Nephron progenitor cell (in vitro differentiated cells): ENCODE measurements at places on chromosomes 7 and 10.

DNA sequence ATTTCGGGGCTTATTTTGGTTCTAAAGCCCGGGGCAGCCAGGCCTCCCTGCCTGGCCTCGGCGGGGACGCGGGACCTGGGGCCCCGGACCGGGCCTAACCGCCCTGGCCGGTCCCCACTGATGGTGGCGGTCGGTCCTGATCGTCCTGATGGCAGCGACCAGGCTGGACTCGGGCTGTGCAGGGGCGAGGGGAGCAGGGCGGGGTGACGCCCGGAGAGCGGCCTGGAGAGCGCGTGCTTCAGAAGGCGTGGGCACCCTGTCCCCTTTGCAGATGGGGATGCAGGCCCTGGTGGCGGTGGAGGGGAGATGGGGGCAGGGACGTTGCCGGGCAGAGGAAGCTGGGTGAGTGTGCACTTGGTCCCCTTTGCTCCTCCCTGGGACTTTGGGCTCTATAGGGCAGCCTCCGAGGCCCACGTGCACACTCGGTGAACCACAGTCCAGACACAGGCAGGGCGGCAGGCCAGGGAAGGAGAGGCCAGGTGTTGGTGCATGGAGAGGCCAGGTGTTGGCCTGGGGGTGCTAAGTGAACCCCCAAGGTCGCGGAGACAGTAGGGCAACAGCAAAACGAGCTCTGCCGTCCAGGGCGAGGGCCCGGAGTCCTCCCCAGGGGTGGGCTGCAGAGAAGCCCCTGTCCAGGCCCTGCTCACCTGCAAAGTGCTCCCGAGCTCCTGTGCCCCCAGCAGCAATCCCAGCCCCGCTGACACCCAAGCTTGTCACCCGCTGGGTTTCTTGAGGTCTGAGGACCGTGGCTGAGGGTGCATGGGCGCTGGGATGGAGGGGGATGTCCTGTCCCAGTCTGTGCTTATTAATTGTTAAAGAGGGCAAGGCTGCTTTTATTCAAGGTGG is 42.4 kb upstream of the FAM20C start:
- peak overlapping the region; percentile 95 for H3K4me3 ChIP-seq
- H3K27ac ChIP-seq: peak overlapping the region; percentile 100
- peak; percentile 39 for DNase-seq
- peaks cover 16% of the 10 kb centered on the region for H3K36me3 ChIP-seq

DNA sequence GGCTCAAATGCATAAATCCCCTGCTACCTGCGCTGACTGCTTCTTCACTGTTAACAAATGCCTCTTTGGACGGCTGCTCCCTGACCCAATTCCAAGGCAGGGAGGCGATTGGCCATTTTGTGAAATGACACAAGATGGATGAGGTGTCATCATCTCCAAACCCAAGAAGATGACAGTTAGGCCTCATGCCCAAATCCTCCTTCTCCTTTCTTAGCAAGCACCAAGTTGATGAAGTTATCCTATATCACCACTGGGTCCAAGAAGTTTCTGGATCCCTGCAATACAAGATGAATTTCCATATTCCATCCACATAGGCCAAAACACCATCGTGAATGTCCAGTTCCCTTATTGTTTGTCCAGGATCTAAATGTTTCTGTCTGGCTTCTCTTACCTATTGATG is 98.5 kb upstream of the RAB11FIP2 start:
- no peak overlapping the region for H3K4me3 ChIP-seq
- no peaks in the 10 kb centered on the region for H3K36me3 ChIP-seq
- H3K4me1 ChIP-seq: peaks cover 41% of the 10 kb centered on the region
- peaks cover 4% of the 10 kb centered on the region for H3K27me3 ChIP-seq

DNA sequence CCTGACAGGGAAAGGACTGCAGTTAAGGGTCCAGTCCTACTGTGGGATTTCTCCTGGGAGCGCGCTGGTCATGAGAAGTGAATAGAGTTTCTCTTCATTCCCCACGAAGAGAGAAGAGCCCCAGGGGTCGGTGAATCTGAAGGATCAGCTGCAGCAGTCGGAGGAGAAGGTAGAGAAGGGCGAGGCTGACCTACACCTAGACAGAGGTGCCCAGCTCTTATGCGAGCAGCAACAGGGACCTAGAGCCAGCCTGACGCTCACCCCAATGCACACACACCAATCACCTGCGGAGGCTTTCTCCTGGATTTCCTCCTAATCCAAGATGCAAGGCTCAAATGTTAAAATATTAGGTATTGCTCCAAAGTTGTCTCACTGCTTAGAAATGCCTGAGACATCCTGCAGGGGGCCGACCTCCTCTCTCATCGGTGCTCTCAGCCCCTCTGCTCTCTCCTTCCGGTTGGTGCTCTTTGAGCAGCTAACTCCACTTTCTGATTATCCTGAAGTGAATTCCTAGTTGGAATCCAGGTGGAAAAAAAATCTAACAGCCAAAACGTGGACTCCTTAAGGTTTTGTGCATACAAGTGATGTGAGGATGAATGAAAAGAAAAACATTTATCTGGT is 176.4 kb downstream of the AHR start:
- peak; percentile 9 for DNase-seq
- peaks cover 3% of the 10 kb centered on the region for H3K27me3 ChIP-seq
- no peaks in the 10 kb centered on the region for H3K4me1 ChIP-seq

DNA sequence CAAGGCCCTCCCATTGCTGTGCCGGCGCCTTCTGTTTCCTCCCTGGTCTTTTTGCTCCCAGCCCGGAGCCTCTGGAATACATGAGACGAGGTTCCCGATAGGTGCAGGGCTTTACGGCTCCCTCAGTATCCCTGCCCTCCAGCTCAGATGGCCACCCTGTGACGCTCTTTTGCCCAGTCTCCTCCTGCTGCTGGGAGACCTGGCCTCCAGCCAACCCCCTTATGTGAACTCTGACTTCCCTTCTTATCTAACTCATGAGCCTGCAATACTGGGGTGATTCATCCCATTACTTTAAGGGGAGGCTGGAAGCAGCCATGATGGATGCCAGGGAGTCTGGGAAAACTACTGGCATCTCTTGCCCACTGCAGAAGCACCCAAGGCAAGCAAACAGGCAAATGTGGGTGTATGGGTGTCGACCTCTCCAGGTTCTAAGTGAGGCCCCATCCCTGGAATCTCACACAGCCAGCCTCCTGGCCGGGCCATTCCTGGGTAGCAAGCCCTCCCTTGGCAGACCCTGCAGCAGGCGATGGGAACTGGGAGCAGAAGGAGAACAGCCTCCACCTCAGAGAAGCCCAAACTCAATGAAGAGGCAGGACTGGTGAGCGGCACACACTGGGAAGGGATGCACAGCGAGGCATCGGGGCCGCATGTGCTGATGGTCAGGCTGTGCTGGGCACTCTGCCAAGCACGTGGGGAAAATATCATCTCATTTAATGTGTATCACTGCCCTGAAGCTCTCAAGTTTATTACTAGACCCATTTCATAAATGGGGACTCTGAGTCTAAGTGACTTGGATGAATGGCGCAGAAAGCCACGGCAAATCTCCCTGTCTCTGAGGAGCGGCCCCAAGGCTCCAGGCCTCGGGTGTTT is 97.5 kb downstream of the FAM53B start:
- peaks cover 66% of the 10 kb centered on the region for H3K4me1 ChIP-seq
- no peak overlapping the region for H3K4me3 ChIP-seq
- no peak for DNase-seq
- peaks cover 4% of the 10 kb centered on the region for H3K36me3 ChIP-seq
- H3K27me3 ChIP-seq: peaks cover 3% of the 10 kb centered on the region

DNA sequence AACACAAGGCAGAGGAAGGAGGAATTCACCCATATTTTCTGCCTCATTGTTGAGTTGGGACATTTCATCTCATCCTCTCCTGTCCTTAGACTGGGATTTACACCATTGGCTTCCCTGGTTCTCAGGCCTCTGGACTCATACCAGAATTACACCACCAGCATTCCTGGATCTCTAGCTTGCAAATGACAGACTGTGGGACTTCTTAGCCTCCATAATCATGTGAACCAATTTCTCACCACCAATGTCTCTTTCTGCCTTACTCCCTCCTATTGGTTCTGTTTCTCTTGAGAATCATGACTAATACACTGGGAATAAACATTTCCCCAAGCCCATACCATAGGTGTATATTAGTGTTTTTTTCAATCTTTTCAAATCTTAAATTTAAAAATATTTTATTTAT is 2.9 kb upstream of the ZNF33A start:
- H3K4me3 ChIP-seq: no peak overlapping the region
- peaks cover 16% of the 10 kb centered on the region for H3K27me3 ChIP-seq
- H3K4me1 ChIP-seq: peaks cover 24% of the 10 kb centered on the region
- H3K27ac ChIP-seq: no peak overlapping the region
- peaks cover 10% of the 10 kb centered on the region for H3K36me3 ChIP-seq

GRCh38 chr7:135239263-135239662 is 5.6 kb downstream of the STRA8 start:
- H3K4me3 ChIP-seq: no peak overlapping the region
- no peak for DNase-seq
- H3K27me3 ChIP-seq: peaks cover 8% of the 10 kb centered on the region
- H3K27ac ChIP-seq: peak overlapping the region; percentile 60
- H3K4me1 ChIP-seq: peaks cover 23% of the 10 kb centered on the region

DNA sequence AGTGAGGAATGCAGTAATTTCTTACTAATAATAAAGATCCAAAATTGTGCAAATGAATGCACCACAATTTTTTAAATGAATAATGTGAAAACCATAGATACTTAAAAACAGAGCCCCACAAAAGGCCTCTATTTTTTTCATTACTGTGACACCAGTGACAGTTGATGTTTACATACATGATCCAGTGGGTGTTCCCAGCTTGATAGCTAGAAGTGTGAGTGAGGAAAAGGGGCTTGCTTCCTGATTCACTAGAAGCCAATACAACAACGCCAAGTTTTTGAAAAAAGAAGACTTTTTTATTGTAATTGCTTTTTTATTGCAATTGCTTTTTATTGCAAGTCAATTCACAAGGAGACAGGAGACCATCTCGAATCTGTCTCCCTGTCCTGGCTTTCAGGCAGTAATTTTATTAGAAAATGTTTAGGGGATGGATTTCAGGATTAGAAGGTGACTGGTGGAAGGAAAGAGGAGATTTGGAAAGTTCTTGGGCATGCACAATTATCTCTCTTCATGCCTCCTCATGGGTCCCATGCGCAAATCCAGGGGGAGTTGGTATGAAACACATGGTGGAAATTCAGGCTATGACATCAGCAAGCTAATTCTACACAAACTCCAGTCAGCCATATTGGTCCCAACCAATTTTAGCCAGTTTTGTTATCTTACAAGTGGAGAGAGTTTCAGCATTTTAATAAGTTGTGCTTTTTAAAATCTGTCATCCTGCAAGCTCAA is 44.4 kb upstream of the ZNF438 start:
- peaks cover 8% of the 10 kb centered on the region for H3K27me3 ChIP-seq
- H3K27ac ChIP-seq: no peak overlapping the region
- no peaks in the 10 kb centered on the region for H3K36me3 ChIP-seq

DNA sequence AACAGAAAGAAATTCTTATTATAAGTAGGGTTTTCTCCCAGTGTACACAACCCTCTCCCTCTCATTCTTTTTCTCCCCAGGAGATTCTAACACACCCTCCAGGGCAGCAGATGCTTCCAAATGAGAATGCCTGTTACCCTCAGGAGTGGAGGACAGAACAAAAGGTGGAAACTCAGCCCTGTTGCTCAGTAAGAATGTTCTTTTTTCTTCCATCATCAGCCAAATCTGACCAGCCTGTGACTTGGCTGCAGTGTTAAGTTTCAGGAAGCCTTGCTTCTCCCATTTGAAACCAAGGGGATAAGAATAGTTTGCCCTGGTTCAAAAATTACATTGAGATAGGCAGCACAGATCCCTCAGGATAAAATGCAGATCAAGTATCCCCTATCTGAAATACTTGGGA is 77.5 kb upstream of the EEPD1 start:
- H3K4me1 ChIP-seq: no peaks in the 10 kb centered on the region
- no peak for DNase-seq
- H3K36me3 ChIP-seq: no peaks in the 10 kb centered on the region
- H3K27me3 ChIP-seq: peaks cover 11% of the 10 kb centered on the region
- no peak overlapping the region for H3K4me3 ChIP-seq

- no peak overlapping the region for H3K27ac ChIP-seq
- H3K4me3 ChIP-seq: no peak overlapping the region
- H3K36me3 ChIP-seq: peaks cover 60% of the 10 kb centered on the region
- no peak for DNase-seq
- peaks cover 3% of the 10 kb centered on the region for H3K27me3 ChIP-seq
These were observed 62.1 kb downstream of the TPST1 start for GRCh38 chr7:66267249-66267648.

- H3K27me3 ChIP-seq: peaks cover 10% of the 10 kb centered on the region
- H3K4me1 ChIP-seq: peaks cover 28% of the 10 kb centered on the region
- H3K27ac ChIP-seq: no peak overlapping the region
- H3K4me3 ChIP-seq: no peak overlapping the region
These were observed 38.3 kb downstream of the EPHB4 start for GRCh38 chr7:100789055-100789454.

- H3K27me3 ChIP-seq: peaks cover 2% of the 10 kb centered on the region
- peaks cover 21% of the 10 kb centered on the region for H3K36me3 ChIP-seq
- no peak for DNase-seq
- H3K4me1 ChIP-seq: peaks cover 30% of the 10 kb centered on the region
- no peak overlapping the region for H3K27ac ChIP-seq
These were observed 42.6 kb upstream of the FAM133B start for GRCh38 chr7:92632791-92633190.

DNA sequence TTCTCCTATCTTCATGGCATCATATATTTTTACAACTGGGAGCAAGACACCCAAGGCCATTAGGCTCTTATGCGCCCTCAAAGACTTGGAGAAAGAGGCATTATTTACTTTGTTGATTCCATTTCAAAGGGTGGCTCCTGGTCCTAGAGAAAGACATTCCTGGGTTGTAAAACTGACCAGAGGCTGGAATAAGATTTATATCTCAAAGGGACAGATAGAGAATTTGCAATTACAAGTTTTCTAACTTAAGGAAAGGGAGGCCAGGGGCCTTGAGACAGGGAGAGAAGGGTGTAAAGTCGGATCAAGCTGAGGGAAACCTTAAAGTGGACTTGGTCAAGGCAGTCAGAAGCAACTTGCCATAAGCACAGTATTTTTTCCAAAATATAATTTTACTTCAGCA is 1086.0 kb downstream of the SORCS3 start:
- H3K36me3 ChIP-seq: peaks cover 6% of the 10 kb centered on the region
- peak overlapping the region; percentile 83 for H3K27ac ChIP-seq
- no peaks in the 10 kb centered on the region for H3K27me3 ChIP-seq
- peak overlapping the region; percentile 48 for H3K4me3 ChIP-seq

GRCh38 chr7:22204312-22204711 is 152.6 kb downstream of the RAPGEF5 start:
- no peak overlapping the region for H3K27ac ChIP-seq
- peaks cover 15% of the 10 kb centered on the region for H3K4me1 ChIP-seq
- H3K4me3 ChIP-seq: no peak overlapping the region
- H3K27me3 ChIP-seq: peaks cover 5% of the 10 kb centered on the region

- no peak for DNase-seq
- peak overlapping the region; percentile 61 for H3K4me3 ChIP-seq
- H3K27ac ChIP-seq: peak overlapping the region; percentile 97
- peaks cover 87% of the 10 kb centered on the region for H3K4me1 ChIP-seq
- peaks cover 2% of the 10 kb centered on the region for H3K27me3 ChIP-seq
- H3K36me3 ChIP-seq: peaks cover 4% of the 10 kb centered on the region
These were observed 14.9 kb downstream of the CHST3 start for GRCh38 chr10:71978988-71979691.

DNA sequence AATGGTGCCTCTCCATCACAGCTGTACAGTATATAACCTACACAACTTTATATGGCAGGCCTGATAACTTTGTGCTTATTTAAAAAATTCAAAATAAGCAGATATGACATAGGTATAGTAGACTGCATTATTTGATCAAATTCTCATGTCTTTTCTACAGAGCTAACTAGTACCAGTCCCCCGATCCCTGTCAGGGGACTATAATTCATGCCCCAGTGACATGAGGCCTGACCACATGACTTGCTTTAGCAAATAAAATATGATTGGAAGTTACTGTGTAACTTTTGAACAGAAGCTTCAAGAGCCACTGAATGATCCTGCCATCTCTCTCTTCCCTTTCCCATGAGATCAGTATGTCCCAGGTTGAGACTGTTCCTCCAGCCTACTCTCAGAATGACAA is 49.2 kb upstream of the WNT2 start:
- H3K4me3 ChIP-seq: no peak overlapping the region
- no peaks in the 10 kb centered on the region for H3K4me1 ChIP-seq
- H3K27ac ChIP-seq: no peak overlapping the region
- no peaks in the 10 kb centered on the region for H3K27me3 ChIP-seq
- DNase-seq: no peak
- no peaks in the 10 kb centered on the region for H3K36me3 ChIP-seq
